NCI-H2171 (cell line): ENCODE measurements at places on chromosomes 1 and 21.

GRCh38 chr1:160116283-160117147 is 956 bp downstream of the ATP1A2 start:
- DNase-seq = no peak

- no peak for DNase-seq
Observed at GRCh38 chr1:184935920-184936798, 38.1 kb downstream of the NIBAN1 start.

DNA sequence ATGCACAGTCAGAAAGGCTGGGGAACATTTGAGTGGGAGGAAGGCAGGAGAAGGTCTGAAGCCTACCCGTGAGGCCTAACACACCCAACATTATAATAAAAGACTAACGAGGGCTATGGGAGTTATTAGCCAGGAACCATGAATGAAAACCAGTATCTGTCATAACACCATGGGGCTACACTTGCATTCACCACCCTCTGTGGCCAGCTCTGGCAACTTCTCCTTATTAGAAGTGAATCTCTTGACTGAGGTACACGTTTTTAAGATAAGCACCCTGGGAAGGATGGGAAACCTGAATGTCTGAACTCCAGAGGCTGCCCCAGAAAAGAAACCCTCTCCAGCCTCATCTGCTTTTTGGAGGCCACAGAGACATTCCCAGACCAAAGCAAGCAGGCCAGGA is 204.3 kb upstream of the RAB4A start:
- no peak for DNase-seq

- no peak for DNase-seq
Observed at GRCh38 chr1:160768295-160768657, 27.7 kb upstream of the LY9 start.

GRCh38 chr1:230851291-230851691 is 17.0 kb downstream of the C1orf198 start:
- no peak for DNase-seq

DNA sequence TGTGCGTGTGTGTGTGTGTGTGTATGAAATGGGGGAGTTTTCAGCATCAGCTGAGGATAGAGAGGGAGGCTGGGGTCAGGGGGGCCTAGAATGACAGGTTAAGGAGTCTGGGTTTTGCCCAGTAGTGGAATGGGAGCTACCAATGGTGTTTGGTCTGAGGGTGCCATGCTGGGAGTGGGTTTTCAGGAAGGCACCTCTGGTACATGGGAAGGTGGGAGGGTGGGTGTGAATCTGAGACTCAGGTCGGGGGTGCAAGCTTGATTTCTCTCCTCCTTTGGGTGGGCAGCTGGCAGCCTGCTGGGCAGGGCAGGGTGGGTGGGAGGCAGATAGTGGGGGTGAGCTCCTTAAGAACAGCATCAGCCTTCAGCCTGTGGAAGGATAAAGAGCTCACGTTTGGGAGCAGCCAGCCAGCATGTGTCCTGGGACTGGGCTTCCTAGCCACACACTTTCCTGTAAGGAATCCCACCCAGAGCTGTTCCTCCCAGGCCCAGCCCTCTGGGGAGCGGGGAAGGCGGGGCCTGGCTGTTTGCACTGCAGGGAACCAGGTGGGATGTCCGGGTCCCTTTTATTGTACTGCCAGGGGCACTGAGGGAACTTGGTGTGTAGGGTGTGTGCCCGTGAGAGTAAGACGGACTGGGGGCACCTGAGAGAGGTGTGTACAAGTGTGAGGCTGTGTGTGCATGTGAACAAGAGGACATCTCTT is 152.8 kb downstream of the FOXD2 start:
- DNase-seq = no peak

GRCh38 chr1:10980094-10980577 is 32.3 kb upstream of the TARDBP start:
- DNase-seq = no peak

- peak; percentile 74 for DNase-seq
Observed at GRCh38 chr1:160400223-160400645, at the start of gene VANGL2. TSS of gene VANGL2 (plus strand) at chr1:160400564. CDS start at chr1:160415838, 15,274 bp downstream.

DNA sequence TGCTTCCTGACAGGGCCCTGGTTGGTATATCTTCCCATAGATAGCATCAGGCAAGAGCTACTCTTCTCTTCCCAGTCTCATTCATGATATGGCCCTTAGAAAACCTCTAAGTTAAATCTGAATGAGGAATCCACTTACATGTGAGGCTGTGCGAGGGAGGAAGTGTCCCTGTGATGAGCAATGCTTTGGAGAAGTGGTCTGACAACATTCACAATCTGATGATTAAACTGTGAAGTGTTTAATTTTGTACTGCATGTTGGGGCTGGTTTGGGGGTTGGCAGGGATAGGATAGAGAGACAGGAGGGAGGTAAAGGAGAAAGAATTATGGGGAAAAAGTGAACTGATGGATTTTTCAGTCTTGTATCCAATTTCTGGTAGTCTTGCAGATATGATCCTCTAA is 421.2 kb upstream of the DAB1 start:
- no peak for DNase-seq

GRCh38 chr1:2591581-2592261 is 5.1 kb downstream of the PRXL2B start:
- DNase-seq = no peak

GRCh38 chr1:228238007-228238406 is 30.2 kb downstream of the OBSCN start:
- no peak for DNase-seq

GRCh38 chr1:41319106-41319755 is 42.0 kb upstream of the FOXO6 start:
- DNase-seq = no peak

GRCh38 chr1:151386002-151386401 is 13.4 kb upstream of the PSMB4 start:
- DNase-seq = no peak

DNA sequence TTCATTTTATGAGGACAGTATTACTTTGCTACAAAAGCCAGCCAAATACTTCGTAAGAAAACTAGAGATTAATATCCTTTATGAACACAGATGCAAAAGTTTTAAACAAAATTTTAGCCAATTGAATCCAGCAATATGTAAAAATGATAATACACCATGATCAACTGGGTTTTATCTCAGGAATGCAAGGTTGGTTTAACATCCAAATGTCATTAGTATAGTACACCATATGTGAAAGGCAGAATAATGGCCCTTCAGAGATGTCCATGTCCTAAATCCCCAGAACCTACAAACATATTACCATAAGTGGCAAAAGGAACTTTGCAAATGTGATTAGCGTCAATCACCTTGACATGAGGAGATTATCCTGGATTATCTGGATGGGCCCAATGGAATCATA is 16.7 kb upstream of the KCNJ6 start:
- no peak for DNase-seq

GRCh38 chr1:244384066-244384465 is 67.6 kb downstream of the ADSS2 start:
- DNase-seq = no peak

GRCh38 chr1:168637350-168637991 is 61.1 kb downstream of the XCL1 start:
- DNase-seq = no peak

GRCh38 chr1:1119272-1119890 is 3.5 kb upstream of the C1orf159 start:
- peak; percentile 50 for DNase-seq

DNA sequence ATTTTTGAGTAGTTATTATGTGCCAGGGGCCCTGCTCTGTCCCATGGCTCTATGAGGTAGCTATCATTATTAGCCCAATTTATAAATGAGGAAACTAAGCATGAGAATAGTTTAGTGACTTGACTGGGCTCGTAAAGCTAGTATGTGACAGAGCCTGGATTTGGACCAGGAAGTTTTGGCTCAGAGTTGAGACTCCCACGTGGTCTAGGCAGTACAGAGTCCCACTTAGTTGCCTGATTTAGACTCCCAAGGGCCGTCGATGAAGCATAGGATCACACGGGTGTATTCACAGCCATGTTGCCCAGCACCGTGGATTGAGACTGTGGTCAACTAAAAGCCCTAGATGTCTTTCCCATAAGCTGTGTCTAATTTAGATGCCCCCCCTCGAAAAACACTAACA is 81.7 kb downstream of the DDX20 start:
- DNase-seq = no peak

- no peak for DNase-seq
Observed at GRCh38 chr1:14606632-14607031, 8.1 kb downstream of the KAZN start.

- no peak for DNase-seq
Observed at GRCh38 chr1:5901841-5902240, 90.4 kb downstream of the NPHP4 start.

DNA sequence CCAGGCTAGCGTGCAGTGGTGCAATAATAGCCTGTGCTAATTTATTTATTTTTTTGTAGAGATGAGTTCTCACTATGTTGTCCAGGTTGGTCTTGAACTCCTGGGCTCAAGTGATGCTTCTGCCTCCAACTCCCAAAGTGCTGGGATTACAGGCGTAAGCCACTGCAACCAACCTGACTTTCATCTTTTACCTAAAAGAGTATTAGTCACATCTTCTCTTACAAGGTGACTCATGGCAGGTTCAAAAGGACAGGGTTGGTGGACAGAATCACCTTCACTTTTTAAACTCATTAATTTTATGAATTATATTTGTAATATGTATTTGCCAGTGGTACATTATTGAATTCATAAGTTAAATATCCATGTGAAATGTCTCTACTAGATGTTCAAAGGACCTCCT is 18.1 kb downstream of the JAM2 start:
- DNase-seq = no peak

DNA sequence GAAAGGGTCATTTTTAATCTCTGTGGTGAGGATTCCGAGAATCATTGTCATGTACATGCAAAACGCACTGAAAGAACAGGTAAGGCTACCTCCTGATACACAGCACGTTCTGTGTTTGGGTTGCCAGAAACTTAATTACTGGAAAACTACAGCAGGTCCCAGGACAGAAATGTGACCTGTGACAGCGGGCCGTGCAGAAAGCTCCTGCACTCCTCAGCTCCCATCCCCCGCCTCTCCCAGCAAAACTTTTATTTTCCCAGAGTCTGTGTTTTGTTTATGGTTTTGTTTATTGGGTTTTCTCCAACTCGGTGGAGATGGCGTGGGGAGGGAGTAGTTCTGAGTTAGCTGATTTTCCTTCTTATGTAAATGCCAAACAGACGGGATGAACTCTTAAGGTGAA is 44.7 kb downstream of the SLC44A3 start:
- DNase-seq = no peak

- DNase-seq = no peak
Observed at GRCh38 chr1:15277933-15278332, 30.9 kb downstream of the FHAD1 start.

GRCh38 chr1:230868736-230869385 is 540 bp upstream of the C1orf198 start:
- DNase-seq = no peak

- no peak for DNase-seq
Observed at GRCh38 chr1:203178821-203179666, 3.4 kb upstream of the MYBPH start.

GRCh38 chr1:21916447-21917238 is 20.5 kb downstream of the HSPG2 start:
- no peak for DNase-seq

DNA sequence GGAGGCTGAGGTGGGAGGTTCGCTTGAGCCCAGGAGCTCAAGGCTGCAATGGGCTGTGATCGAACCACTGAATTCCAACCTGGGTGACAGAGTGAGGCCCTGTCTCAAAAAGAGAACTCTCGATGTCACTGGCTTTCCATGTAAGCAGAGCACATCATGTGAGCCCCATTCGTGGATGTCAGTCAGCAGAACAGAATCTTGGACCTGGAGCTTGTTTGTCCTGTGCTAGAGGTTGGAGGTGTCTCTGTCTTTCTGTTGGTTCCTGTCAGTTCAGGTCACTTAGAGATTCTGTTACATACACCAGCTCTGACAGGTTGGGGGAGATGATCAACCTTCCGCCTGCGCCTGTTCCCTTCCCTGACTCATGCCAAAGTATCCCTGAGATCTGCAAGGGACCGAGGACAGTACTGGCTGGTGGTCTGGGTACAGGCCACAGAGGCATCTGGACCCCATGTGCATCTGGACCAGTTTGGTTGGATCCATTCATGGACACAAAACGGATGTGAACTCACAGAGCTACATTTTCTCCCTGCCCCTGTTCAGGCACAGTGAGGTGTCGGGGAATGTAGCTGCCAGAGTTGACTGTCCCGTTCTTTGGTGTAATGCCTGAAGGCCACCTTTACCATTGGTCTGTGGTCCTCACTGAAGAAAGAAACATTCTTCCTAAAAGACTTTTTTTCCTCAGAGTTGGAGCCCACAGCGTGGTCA is 10.0 kb downstream of the ARF1 start:
- DNase-seq = no peak

DNA sequence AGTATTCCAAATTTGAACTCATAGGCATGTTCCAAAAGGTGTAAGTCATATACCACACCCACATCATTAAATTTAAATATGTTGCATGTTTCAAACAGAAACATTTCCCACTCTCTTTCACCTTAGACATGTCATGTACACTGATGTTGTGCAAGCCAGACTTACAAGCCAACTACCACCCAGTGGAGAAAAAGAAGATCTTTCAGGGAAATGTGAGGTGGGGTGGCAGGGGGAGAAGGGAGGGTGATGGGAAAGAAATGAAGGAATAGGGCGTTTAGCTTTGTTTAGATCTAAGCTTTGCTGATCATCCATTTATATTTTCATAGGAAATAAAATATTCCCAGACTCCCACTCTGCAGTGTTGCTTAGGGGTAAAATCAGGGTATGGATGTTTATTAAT is 1.6 kb downstream of the NEGR1 start:
- DNase-seq = no peak

DNA sequence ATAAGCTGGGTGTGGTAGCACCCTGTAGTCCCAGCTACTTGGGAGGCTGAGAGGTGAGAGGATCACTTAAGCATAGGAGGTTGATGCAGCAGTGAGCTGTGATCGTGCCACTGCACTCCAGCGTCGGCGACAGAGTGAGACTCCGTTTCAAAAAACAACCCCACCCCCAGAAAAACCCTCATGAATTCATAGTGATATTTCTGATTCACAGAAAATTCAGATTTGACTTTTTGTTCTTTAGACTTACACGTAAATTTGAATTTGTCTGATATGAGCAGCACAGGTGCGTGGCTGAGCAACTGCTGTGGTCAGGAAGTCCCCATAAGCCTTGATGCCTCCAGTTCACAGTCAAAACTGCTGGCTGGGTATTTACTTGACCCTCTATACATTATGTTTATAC is 10.0 kb upstream of the MORC3 start:
- DNase-seq = no peak

GRCh38 chr1:8510041-8510823 is 192.3 kb downstream of the SLC45A1 start:
- no peak for DNase-seq

- no peak for DNase-seq
Observed at GRCh38 chr1:70706381-70707037, 295.4 kb downstream of the CTH start.
